NCI-H187 treated with DMSO at 0.1 percent for 48 hours (cell line): ENCODE measurements at places on chromosomes 2 and 18.

- DNase-seq = no peak
Measured at GRCh38 chr18:13545514-13545913, 180.8 kb downstream of the FAM210A start.

DNA sequence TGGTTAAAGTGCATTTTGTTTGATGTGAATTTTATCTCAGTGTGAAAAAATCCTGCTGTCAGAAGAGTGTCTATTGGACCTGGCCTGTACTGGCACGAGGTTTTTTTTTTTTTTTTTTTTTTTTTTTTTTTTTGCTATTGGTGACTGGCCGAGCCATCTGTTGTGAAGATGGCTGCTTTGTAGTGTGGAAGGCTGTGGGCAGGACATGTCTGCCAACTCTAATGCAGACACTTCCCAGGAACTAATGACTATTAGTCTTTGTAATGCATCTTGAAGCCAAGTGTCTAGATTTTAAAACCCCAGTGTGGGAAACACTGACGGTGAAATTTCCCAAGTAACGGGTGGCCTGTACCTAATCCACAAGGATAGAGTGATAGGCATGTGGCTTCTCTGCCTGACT, 34.3 kb downstream of the ZAP70 start:
- no peak for DNase-seq

DNA sequence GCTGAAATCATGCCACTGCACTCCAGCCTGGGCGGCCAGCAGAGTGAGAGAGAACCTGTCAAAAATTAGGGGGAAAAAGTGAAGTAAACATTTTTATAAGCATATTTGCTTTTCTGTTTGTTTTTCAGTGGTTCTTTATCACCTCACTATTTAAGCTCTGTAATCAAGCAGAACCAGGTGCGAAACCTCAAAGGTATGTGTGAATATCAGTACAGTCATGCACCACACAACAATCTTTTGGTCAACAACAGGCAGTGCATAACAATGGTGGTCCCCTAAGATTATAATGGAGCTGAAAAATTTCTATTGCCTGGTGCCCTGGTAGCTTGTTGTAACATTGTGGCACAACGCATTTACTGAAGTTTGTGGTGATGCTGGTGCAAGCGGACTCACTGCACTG, 167.4 kb upstream of the STON1 start:
- no peak for DNase-seq

DNA sequence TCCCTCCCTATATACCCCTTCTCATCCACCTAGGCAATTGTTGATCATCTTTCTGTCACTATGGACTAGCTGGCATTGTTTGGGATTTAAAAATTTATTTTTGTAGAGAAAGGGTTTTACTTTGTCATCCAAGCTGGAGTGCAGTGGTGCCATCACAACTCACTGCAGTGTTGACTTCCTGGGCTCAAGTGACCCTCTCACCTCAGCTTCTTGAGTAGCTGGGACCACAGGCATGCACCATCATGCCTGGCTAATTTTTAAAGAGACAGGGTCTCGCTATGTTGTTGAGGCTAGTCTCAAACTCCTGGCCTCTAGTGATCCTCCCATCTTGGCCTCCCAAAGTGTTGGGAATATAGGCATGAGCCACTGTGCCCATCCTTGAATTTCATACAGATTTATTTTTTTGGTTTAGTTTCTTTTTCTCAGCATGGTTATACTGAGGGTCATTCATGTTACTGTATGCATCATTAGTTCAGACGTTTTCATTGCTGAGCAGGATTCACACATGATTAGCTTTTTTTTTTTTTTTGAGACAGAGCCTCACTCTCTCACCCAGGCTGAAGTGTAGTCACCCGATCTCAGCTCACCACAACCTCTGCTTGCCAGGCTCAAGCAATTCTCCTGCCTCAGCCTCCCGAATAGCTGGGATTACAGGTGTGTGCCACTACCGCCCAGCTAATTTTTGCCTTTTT, 8.6 kb upstream of the PCARE start:
- DNase-seq = no peak

GRCh38 chr2:149271575-149271974, 58.8 kb upstream of the LYPD6 start:
- DNase-seq = no peak

GRCh38 chr18:28439870-28440269, 262.9 kb upstream of the CDH2 start:
- no peak for DNase-seq

- no peak for DNase-seq
Measured at GRCh38 chr18:55783921-55784320, 195.9 kb upstream of the TCF4 start.

DNA sequence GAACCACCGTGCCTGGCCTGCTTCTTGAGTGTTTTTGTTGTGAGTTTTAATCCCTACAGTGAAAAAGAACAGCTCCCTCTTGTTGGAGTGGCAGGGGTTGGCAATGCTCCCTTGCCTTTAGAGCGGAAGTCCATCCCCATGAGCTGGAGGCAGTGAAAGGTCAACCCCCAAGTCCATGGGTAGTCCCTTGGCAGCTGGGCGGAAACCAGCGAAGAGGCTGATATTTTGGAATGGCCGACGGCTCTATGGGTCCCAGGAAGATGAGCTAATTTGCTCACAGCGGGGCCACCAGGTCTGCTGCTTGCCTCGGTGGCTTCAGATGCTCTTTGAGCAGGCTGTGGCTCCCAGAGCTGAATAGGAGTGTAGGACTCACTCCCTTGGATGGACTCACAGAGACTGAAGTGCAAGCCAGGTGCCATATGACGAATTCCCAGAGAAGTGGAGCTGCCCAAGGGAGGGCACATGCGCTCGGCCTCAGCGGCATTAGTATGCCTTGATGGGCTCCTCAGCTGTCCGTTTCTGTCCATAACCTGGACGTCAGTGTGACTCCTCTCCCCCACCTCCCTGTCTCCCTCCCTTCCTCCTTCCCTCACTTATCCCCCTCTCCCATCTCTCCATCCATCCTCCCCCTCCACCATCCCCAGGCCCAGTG, 25.4 kb upstream of the RHOB start:
- no peak for DNase-seq

GRCh38 chr2:240568678-240569522, 616 bp downstream of the RNPEPL1 start:
- DNase-seq = no peak

DNA sequence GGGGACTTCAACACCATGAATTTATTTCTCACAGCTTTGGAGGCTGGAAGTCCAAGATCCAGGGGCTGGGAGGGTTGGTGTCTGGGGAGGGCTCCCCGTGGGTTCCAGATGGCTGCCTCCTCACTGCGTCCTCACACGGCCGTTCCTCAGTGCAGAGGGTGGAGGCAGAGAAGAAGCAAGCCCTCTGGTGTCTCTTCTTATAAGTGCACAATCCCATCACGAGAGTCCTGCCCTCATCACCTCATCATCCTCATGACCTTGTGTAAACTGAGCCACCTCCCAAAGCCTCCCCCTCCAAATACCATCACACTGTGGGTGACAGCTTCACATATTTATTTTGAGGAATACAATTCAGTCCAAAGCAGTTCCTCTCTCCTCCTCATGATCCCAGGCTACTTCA, 26.3 kb downstream of the TMEM163 start:
- DNase-seq = no peak

DNA sequence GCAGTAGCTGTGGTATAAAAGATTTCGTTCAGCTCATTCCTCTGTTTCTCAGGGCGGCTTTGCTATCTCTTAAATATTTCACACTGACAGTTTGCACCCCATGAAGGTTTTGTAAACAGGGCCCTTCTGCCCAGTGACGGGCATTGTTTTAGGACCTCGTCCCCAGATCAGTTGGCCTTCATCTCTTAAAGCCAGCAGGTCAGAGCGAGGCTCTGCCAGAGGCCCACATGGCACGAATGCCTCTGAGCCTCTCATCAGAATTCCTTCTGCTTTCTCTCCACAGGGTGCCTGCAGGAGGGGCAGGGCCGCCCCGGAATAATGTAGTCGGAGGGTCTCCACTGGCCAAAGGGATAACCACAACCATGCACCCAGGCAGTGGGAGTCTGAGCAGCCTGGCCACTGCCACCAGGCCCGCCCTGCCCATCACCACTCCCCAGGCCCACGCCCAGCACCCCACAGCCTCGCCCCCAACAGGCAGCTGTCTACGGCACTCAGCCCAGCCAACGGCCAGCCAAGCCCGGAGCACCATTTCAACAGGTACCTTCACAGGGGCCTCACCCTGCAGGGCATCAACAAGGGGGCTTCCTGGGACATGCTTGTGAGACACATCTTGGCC, 177.0 kb downstream of the SEPTIN10 start:
- no peak for DNase-seq

GRCh38 chr2:231716666-231717280, 8.4 kb downstream of the PTMA start:
- DNase-seq = no peak

- DNase-seq = no peak
Measured at GRCh38 chr2:187497858-187498463, 49.9 kb upstream of the CALCRL start.

- no peak for DNase-seq
Measured at GRCh38 chr2:121803503-121803902, 48.1 kb downstream of the TSN start.

- no peak for DNase-seq
Measured at GRCh38 chr2:70141212-70141901, 49.5 kb downstream of the C2orf42 start.

DNA sequence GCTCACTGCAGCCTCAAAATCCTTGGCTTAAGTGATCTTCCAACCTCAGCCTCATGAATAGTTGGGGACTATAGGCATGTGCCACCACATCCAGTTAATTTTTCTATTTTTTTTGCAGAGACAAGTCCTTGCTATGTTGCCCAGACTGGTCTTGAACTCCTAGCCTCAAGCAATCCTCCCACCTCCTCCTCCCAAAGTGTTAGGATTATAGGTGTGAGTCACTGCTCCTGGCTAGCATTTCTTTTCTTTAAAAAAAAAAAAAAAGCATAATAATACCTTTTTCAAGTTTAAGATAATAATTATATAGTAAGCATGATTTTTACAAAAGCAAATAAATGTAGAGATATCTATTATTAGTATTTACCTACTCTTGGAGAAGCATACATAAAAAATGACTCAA, 36.1 kb downstream of the PPP4R1 start:
- no peak for DNase-seq

DNA sequence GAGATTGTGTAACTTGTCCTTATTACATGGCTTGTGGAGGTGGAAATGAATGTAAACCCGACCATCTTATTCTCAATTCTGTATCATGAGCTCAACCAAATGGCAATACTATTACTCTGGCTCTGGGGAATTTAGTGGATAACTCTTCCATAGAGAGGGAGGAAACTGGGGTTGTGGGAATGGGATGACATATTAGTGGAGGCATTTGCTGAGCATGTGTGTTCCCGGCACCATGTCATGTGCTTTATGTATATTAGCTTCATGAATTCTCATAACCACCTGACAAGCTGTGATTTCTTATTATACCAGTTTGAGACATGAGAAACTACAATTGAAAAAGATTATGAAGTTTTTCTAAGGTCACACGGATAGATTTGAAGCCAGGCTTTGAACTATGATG, 112.8 kb upstream of the TMEFF2 start:
- DNase-seq = no peak

DNA sequence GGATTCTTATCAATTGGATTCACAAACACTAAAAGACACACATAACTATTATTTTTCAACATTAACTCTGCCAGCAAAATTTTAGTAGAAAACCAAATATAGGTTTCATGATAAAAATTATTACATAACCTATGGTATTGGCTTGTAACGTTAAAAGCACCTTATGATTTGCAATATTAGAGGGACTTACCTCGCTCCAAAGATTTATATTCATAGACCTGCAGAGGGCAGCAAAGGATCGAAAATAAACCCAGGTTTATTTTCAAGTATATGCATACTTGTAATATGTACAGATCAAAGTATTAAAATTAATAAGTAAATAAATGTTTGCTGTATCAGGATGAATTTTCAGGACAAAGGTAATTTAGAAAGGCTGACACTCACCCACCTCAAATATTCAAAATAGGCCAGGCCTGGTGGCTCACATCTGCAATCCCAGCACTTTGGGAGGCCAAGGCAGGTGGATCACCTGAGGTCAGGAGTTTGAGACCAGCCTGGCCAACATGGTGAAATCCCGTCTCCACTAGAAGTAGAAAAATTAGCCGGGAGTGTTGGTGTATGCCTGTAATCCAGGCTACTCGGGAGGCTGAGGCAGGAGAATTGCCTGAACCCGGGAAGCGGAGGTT, 45.3 kb downstream of the LRPPRC start:
- DNase-seq = no peak

GRCh38 chr18:22509423-22509822, 91.7 kb upstream of the CTAGE1 start:
- DNase-seq = no peak

DNA sequence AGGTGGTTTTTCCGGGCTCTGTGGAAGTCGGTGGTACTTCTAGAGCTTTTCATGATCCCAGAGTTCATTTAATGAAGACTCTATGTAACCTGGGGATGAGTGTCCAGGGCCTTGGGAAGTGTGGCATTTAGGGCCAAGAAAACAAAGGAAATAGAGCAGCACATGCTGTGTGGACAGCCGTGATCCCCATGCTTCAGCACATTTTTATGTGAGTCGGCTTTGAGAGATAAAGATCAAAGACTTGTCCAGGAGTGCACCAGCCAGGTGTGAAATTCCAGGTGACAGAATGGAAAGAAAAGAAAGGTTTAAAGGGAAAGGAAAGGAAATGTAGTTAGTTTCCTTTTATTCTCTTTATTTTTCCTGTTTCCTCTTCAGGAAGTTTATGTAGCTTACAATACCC, 258.0 kb upstream of the NRP2 start:
- DNase-seq = no peak

- DNase-seq = no peak
Measured at GRCh38 chr2:159204381-159205144, 81.9 kb downstream of the WDSUB1 start.

- no peak for DNase-seq
Measured at GRCh38 chr2:219513787-219514186, 495 bp upstream of the ASIC4 start.

- no peak for DNase-seq
Measured at GRCh38 chr18:12317664-12318333, 9.8 kb downstream of the TUBB6 start.

DNA sequence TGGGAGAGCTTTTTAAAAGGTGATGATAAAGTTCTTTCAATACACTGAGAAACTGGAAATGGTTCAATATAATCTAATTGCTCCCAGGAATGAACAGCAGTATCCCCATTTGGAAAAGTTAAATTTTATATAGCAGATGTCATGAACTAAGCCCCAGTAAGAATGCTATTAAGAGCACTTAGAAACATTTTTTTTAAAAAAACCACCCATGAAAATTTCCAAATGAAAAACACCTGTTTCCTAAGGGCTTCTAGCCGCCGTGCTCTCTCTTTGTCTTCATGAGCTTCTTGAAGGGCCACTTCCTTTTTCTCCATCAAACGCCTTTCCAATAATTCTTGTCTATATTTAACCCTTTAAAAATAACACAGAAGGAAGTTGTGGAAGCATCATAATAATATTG, 77.0 kb downstream of the UPP2 start:
- no peak for DNase-seq

- no peak for DNase-seq
Measured at GRCh38 chr2:20562540-20563225, 88.2 kb downstream of the HS1BP3 start.

DNA sequence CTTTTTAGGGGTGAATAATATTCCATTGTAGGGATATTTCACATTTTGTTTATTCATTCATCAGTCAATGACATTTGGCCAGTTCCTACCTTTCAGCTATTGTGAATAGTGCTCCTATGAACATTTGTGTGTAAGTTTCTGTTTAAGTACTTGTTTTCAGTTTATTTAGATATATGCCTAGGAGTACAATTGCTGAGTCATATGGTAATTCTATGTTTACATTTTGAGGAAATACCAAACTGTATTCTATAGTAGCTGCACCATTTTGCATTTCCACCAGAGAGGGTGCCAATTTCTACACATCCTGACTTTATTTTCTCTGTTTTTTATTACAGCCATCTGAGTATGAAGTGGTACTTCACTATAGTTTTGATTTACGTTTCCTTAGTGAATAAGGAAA, 54.4 kb upstream of the ZNF236 start:
- DNase-seq = no peak
